ENCODE measurements at places on chromosomes 16 and 17.
A peak's percentile ranks its signal among the peaks of the same experiment; 100 is the strongest.

GRCh38 chr17:60231691-60232090, 81.9 kb downstream of the CA4 start:
- DNase-seq, result no peak

- peak; percentile 39 for DNase-seq
These were observed 10.5 kb upstream of the SALL1 start for GRCh38 chr16:51161440-51162195.

- DNase-seq, result no peak
These were observed 481.4 kb downstream of the XYLT1 start for GRCh38 chr16:16989368-16989767.

GRCh38 chr17:56985371-56986162, 7.6 kb downstream of the SCPEP1 start:
- DNase-seq, result no peak

DNA sequence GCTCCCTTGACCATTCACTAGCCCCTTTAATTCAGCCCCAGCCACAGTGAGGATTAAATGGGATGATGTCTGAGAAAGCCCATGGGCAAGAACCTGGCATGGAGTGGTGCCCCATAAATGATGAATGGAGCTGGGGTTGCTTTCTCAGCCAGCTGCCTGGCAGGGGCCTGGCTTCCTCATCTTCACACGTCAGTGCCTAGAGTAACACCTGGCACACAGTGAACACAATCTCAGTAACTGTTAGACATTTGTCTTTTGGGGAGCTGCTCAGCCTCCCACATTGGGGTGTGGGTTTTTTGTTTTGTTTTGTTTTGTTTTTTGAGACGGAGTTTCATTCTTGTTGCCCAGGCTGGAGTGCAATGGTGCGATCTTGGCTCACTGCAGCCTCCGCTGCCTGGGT, 47.5 kb upstream of the MEOX1 start:
- DNase-seq, result no peak

Measured in MM.1S (cell line).